ENCODE measurements at places on chromosomes 4 and X.

DNA sequence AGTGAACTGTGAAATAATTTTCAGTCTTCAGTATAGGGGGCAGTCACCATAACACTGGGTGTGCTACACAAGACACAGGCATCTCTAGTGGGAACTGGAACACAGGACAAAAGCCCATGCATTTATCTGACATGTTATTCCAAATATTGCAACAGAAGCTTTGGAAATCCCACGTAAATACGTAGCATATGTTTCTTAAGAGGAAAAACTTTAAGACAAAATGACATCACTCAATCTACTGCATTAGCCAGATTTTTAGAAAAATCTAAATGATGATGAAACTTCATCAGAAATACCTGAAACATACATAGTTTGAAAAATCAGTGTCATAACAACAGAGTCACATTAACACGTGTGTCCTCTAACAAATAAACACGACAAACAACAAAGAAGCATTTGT is 14.5 kb downstream of the SHISA3 start:
- no peak for DNase-seq

DNA sequence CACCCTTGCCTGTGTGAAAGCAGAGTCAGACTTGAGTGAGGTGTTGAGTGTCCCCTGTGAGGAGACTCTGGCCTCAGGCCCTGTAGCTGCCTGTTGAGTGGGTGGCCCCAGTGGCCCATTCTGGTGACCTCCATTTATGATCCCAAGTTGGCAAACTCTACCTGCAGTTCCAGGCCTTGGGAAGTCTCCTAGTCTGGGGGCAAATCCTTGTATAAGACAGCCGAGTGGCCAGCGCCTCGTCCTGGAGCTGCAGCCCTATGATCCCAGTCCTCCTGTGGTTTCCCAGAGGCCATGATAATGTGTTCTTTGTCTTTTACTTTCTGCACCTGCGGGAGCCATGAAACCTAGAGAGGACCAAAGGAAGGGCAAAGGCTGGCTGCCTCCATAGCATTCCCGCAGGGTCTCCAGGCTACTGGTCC is 58.7 kb downstream of the NBDY start:
- no peak for DNase-seq

- no peak for DNase-seq
These were observed 165.4 kb upstream of the LDB2 start for GRCh38 chr4:17063888-17064287.

DNA sequence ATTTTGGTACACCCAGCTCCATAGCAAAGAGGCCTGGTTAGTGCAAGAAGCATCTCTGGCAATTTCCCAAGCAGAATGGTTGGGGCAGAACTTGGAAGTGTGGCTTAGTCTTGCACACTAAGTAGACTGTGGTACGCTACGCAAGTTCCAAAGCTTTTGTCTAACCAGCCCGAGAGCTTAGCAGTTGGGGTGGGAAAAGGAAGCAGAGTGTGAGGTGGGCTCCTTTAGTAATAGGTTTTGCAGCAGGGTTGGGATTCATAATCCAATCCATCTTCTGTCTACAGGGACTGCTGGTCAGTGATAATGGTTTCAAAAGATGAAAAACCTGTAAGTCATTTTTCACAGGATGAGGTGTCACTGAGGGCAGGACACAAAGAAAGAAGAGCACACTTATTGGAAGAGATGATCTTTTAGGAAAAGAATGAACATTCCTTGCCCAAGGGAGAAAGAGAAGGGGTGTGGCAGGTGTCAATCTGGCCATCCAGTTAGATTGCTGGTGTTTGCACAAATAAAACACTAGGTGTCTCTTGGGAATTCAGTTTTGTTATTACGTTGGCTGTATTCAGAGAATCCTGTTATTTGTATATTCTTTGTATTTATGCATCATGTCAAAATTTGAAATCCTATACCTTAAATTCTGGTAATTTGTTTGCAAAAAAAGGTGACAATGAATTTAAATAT is 244.3 kb downstream of the GPAT3 start:
- no peak for DNase-seq

DNA sequence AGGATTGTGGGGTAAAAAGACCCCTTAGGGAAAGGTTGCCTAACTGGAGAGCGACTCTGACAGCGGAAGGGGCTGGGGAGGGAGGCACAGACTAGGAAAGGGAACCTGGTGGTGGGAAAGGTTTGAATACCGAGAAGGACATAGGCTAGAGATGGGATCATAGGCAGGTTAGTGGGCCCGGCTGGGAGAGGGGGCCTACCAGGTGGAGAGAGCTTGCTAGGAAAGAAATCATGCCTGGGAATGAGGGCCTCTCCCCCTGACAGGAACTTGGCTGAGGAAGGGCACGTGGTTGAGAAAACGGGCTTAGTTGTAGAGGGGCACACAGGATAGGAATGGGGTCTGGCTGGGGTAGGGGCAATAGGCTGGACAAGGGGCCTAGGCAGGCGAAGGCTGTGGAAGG is 4.4 kb downstream of the OTUD6A start:
- no peak for DNase-seq

- no peak for DNase-seq
These were observed 94.0 kb upstream of the ATP8A1 start for GRCh38 chr4:42750856-42751255.

- DNase-seq, result no peak
These were observed 87.1 kb upstream of the FAM9C start for GRCh38 chrX:13131396-13132137.

GRCh38 chr4:83558059-83558653 is 22.2 kb downstream of the GPAT3 start:
- no peak for DNase-seq

DNA sequence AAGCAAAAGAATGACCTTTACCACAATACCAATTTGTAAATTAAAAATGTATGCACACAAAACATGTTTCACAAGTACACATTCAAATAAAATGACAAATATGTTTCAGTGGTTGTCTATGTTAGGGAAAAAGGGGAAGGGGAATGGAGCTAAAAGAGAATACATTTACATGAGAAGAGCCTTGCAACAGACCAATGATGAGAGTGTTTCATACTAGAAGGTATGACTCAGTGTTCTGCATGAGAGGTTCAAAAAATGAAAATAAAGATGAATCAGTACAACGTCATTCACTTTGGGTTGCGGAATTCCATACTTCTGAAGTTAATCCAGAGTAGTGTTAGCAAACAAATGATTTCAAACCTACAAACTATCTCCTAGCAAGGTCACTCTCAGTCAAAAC is 51.7 kb downstream of the RPGR start:
- DNase-seq, result no peak

- DNase-seq, result no peak
These were observed 21.1 kb upstream of the SPCS3 start for GRCh38 chr4:176298664-176299063.

DNA sequence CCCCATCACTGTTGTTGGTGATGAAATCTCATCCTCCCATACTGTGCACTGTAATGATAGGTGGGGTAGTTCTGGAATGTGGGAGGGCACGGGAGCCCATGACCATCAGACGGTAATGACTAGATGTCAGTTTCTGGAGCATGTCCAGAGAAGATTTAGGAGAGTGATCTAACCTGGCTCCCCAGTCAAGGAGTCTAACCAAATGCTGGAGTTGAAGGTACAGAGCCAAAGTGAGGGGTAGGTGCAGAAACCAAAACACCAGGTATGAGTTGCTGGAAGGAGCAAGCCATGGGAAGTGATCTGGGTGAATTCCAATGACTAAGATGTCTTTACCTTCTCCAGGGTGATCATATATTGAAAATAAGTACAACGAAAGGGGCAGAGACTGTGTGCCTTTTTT is 296.9 kb downstream of the INPP4B start:
- no peak for DNase-seq

GRCh38 chr4:186932196-186932595 is 208.5 kb upstream of the FAT1 start:
- no peak for DNase-seq

DNA sequence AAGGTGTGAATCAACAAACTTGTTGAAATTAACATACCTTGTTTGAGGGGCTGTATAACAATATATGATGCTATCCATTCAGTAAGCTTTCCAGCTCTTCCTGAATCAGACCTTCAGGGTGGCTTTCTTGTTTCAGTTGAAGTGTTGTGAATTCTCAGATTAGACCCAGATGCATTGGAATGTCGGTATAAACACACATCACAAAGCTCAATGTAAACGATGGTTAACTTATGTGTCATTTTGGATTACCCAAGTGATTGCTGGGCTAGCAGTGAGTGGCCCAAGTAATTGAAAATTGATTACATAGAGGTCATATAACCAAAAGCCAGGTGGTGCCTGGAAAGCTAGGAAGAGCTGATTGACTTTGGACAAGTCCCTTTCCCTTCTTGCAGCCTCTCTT is 115.0 kb downstream of the SHROOM4 start:
- DNase-seq, result no peak

GRCh38 chr4:88673886-88674285 is 23.7 kb downstream of the NAP1L5 start:
- no peak for DNase-seq

- DNase-seq, result no peak
These were observed 139.5 kb downstream of the PDGFRA start for GRCh38 chr4:54368281-54369265.

- DNase-seq, result no peak
These were observed 1303.5 kb downstream of the RAPGEF2 start for GRCh38 chr4:160406263-160406825.

GRCh38 chr4:952881-953573 is 20.3 kb downstream of the DGKQ start:
- no peak for DNase-seq

- DNase-seq, result no peak
These were observed 4.6 kb downstream of the DGKQ start for GRCh38 chr4:968621-969394.

GRCh38 chr4:100960232-100960631 is 387.1 kb downstream of the PPP3CA start:
- no peak for DNase-seq

- DNase-seq, result no peak
These were observed 119.4 kb upstream of the C1GALT1C1 start for GRCh38 chrX:120749141-120749846.

GRCh38 chr4:5964030-5964429 is 54.2 kb downstream of the C4orf50 start:
- DNase-seq, result no peak

DNA sequence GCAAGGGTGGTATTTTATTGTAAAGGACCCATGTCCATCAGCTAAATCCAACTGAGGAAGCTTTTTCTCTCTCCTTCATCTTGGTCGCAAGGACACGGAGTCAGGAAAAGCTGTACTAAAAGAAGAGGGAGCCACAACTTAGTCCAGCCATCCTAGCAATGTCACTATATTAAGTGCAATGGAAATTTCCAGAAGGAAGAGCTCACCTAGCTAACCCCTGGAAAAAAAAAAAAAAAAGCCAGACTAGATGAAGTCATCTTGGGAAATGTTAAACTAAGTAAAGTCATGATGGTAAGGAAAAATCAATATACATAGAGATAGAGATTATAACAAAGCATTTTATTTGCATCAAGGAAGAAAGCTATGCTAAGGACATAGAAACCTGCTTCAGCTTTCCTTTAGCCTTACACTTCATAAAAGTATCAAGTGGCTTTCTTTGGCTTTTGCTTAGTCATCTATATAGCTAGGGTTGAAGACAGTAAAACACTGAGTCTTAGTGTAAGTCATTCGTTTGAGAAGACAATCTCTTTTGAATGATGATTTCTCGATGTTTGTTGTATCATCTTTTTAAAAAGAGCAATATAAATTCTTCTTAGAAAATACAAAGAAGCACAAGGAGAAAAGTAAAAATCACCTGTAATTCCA is 18.6 kb upstream of the CA5B start:
- no peak for DNase-seq

GRCh38 chr4:10161146-10161545 is 44.5 kb upstream of the WDR1 start:
- no peak for DNase-seq

GRCh38 chr4:5079581-5079980 is 28.3 kb downstream of the STK32B start:
- no peak for DNase-seq

- DNase-seq, result peak; percentile 59
These were observed 160.2 kb upstream of the KLF3 start for GRCh38 chr4:38503689-38504395.

GRCh38 chrX:46754586-46755061 is 4.3 kb downstream of the SLC9A7 start:
- no peak for DNase-seq

DNA sequence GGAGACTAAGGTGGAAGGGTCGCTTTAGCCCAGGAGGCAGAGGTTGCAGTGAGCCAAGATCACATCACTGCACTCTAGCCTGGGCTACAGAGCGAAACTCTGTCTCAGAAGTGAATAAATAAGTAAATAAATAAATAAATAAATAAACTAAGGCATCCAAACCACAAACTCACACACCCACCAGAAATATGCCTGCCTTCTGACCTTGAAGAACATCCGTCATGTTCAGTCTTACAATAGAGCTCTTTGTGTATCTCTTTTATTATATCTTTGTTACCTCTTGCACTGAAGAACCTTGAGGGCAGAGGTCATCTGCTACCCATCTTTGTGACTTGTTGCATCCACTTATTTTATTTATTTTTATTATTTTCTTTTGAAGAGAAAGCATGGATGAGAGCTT is 71.6 kb downstream of the PRRG1 start:
- DNase-seq, result no peak

DNA sequence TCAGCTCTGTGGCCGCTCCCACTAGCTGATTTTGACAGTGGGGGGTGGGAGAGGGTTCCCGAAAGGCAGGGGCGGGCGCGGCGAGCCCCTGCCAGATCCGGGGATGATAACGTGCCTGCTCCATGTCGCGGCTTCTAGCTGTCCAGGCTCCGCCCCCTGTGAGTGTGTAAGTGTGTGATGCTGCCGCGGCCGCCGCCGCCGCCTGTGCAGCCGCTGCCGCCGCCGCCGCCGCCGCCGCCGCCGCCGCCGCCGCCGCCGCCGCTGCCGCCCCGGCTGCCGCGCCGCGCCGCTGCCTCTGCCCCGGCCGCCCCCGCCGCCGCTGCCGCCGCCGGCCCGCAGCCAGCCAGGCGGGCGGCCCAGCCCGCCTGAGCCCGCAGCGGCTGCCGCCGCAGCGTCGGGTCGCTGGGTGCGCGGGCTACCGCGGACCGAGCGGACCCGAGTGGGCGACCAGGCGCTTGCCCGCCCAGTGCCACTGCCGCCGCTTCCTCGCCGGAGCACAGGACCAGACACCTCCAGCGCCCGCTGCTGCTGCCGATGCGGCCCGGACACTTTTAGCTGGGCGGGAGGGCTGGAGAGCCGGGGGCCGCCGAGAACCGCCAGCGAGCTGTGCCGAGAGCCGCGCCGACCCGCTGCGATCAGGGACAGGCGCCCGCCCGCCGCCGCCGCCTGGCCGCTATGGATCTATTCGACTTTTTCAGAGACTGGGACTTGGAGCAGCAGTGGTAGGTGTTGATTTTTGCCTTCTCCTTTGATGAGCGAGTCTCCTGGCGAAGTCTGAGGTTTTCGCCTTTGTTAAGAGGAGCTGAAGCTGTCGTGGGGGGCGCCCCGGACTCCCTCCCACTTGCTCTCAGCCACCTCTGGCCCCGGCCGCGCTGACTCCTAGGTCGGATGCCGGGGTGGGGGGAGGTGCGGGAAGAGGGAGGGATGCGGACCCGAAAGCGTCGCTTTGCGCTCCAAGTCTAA is at the start of gene AFF2:
TSS of gene AFF2 (plus strand) at position 195 of the 963 bp plus-strand sequence. CDS start at position 676, 481 bp downstream.
- DNase-seq, result peak; percentile 45

- DNase-seq, result no peak
These were observed 116.0 kb upstream of the ETNPPL start for GRCh38 chr4:108878806-108879205.

- peak; percentile 16 for DNase-seq
These were observed 90.3 kb downstream of the ARX start for GRCh38 chrX:24925430-24925829.
